Thoracic aorta (tissue), 2 donors: ENCODE measurements at places on chromosomes 2 and 18.

- DNase-seq: no peak
Measured at GRCh38 chr2:222410534-222410933, 13.8 kb upstream of the SGPP2 start.

DNA sequence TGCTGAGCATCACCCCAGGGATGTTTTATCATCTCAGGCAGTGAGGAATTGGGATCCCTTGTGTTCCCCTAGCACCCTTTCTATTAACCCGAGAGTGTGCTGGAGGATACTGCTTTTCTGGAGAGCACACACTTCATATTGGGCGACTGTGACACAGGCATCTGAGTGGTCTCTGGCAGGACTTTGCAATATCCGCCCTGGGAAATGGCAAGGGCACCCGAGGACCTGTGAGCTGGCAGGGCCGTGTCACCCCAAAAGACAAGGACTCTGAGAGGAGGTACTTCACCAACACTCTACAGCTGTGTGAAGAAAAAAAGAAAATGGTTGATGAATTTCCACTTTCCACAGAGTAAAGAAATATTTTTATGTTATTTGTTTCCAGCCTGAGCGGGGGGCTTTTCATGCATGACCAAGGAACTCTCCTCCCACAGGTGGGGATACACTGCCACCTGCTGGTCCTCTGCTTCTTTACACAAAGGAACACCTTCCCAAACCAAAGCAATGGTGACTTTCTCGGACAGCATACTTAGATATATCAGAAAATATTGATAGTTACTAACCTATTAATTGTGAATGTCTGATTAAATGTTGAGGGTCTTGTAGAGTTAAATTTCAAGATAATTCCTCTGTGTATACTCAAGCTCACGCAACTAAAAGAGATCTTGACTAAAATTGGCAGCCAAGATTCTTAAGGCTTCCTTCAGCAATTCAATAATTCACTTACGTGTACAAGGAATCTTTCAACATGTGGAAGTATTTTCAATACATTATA, 45.9 kb upstream of the REG3G start:
- DNase-seq: no peak

DNA sequence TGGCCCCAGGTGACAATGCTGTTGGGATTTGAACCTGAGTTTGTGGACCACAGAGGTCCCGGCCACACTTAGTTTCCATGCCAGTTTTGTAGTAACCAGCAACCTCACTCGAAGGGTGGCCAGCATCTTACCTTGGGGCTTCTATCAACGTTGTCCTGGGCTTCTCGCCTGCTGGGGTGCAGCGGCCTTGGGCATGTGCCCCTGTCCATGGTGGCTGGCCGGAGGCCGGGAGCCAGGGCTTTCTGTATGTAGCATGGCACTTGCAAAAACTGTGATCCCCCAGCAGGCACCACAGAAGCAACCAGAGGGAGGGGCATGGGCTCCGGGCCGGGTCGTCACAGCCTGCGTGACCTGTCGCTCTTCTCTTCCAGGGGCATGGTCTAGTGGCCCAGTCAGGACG, 51.7 kb downstream of the ODC1 start:
- DNase-seq: no peak

- DNase-seq: no peak
Measured at GRCh38 chr2:106257135-106257534, 63.0 kb upstream of the UXS1 start.

- DNase-seq: no peak
Measured at GRCh38 chr2:105437708-105438103, 38.9 kb upstream of the FHL2 start.
